ENCODE measurements at places on chromosomes 2 and 18.

DNA sequence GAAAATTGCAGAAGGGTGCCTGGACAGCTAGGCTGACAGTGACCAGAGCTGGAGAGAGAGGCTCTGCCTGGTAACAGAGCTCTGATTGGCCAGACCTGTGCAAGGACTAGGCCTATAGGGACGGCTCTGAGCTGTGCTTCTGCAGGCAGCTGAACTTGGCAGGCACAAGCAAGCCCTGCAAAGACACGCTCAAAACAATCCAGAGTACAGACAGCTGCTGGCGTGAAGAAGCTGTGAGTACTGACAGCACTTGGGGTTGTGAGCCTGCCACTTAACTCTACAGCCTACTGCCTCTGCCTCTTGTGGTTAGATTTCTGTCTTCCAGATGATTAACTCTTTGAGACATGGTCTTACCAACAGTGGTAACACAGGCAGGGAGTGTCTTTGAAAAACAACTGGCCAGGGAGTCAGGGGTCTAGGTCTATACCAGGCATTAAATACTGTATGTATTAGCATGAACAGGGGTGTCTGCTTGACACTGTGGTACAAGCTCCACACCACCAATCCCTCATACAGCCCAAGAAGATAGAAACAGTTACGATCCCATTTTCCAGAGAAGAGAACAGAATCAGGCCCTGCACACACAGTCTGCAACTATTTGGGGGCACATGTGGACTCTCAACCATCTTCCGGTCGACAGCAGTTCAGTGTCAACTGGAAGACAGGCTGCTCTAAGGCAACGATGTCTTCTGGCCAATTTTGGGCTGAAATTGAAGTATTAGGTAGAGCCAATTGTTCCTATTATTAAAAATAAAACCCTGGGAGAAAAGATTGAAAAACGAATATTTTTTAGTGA, 568.4 kb downstream of the TNS1 start:
- DNase-seq: peak; percentile 18

DNA sequence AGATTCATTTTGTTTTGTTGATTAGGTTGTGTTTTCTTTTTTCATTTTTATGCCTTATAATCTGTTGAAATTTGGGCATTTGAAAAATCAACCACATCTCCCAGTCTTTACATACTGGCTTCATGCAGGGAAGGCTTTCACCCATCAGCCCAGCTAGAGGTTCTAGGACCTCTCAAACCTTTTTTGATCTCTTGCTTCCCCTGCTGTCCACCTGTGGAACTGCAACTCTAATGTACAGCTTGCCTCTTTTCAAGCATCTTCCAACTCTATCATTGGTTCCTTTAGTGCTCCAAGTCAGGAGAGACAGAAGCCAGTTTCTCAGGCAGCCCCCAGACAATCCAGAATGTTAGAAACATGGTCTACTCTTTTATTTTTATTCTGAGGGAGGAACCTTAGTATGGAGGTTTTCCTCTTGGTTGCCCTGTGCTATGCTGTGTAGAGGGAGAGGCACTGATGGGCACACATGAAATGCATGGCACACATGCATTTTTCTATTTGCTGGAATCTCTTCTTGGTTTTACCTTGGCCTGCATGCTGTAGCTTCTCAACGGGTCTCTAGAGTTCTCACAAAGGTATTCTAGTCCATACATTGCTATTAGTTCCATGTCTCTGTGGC, 107.2 kb upstream of the L3MBTL4 start:
- DNase-seq: peak; percentile 35

- no peak for DNase-seq
Observed at GRCh38 chr2:55899881-55900280, 23.7 kb downstream of the EFEMP1 start.

DNA sequence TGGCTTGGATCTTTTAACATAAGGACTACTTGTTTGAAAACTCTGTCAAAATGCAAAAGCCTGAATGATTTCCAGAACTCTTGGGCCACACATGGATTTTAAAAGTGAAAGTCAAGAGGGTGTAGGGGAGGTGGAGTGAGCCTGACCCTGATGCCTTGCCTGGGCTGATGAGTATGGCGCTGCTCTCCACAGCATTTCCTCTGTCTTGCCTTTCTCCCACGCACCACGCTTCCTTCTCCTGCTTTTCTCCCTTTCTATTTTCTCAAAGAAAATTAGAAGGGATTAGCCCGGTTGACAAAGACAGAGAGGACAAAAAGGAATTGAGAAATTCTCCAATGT, 207.0 kb upstream of the CCDC68 start:
- DNase-seq: no peak

DNA sequence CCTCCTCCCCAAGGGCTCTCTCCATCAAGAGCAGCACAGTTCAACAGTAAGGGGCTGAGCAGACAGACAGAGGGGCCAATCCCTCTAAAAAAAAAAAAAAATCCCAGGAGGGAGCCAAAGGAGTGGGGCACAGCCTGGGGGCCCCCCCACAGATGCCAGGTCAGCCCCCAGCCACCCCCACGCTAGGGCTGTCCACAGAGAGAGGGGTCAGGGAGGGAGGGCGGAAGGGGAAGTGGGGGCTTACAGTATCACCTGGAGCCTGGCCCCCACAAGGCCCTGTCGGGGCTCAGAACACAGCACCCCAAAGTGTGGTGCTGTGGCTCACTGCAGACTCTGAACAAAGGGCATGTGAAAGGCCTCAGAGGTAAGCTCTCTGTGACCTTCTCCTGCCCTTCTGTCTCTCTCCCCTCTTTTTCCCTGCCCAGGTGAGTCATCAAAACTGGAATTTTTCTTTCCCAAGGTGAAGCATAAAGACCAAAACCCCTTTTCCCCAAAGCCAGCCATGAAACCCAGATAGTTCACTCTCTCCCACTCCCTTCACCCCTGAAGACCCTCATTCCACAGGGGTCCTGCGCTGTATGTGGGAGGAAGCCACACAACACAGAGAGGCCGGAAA, 13.9 kb downstream of the BIN1 start:
- DNase-seq: no peak

DNA sequence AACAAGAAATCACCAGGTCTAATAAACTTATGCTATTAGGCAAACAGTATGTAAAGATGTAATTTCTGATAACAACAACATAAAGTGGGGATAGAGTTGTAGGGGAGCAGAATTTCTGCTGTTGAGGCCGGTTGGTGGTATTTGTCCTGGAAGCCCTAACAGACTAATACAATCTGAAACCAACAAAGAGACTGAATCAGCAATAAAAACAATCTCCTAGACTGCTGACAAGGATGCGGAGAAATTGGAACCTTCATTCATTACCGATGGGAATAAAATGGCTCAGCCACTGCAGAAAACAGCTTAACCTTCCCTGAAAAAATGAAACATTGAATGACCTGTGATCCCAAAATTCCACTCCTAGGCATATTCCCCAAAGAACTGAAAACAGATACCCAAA, 88.7 kb downstream of the GYPC start:
- no peak for DNase-seq

- DNase-seq: no peak
Observed at GRCh38 chr2:27914041-27914804, 23.7 kb downstream of the BABAM2 start.
